ENCODE measurements at places on chromosomes 2 and 18.

DNA sequence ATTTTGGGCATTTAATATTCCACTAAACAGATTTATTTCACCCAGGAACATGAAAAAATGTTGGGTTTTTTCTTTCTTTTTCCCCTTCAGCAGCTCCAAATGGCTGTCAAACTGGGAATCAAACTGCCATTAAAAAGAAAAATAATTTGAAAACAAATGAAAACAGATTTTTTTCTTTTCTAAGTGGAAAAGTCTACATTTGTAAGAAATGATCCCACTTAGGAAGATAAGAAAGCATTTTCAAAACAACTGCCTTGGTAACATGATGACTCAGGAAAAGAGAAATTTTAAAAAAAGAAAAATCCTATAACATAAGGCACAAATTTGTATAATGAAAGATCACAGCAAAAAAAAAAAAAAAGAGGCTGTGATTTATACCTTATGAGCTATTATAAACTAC is 20.0 kb downstream of the ZNF521 start:
- DNase-seq: no peak

DNA sequence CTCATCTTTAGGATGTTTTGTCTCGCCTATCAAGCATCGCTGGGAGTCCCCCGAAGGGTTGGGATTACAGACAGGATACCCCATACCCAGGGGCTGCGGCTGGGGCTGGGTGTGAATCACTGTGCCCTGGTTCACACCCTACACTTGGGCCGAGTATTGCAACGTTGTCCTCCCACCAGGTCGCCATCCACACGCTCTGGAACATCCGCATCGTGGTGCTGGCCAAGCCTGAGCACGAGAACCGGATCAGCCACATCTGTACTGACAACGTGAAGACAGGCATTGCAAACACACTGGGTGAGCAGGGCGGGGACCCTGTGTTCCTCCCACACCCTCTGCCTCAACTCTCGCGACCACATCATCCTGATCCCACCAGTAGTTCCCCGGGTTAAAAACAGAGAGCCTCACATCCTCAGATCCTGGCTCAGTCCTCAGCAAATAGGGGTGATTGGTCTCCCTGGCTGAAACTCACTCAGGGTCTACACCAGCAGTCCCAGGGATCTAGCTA is 87.3 kb upstream of the ATG16L1 start:
- no peak for DNase-seq

- no peak for DNase-seq
Observed at GRCh38 chr2:148877403-148877740, 2.3 kb downstream of the KIF5C start.

- no peak for DNase-seq
Observed at GRCh38 chr2:214843823-214844222, 34.3 kb upstream of the BARD1 start.

GRCh38 chr2:181677912-181678586 is 2.3 kb downstream of the NEUROD1 start:
- DNase-seq: no peak

DNA sequence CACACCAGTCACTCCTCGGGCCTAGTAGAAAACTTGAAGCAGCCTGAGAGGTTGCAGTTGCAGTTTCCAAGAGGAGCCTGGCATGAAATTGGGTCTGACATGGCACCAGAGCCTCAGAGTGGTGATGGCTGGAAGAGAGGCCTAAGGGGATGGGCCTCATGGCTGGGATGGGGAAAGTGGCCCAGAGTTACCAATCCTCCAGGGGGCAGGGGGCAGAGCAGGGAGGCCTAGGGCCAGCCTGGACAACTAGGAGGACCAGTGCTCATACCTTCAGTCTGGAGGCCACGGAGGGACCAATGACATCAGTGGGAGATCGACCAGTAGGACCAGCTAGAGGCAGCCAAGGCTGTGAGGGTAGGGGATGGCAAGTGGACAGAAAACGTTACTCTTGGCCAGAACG is 15.1 kb upstream of the ADCY3 start:
- no peak for DNase-seq

- no peak for DNase-seq
Observed at GRCh38 chr2:45891719-45892424, 240.4 kb downstream of the PRKCE start.

DNA sequence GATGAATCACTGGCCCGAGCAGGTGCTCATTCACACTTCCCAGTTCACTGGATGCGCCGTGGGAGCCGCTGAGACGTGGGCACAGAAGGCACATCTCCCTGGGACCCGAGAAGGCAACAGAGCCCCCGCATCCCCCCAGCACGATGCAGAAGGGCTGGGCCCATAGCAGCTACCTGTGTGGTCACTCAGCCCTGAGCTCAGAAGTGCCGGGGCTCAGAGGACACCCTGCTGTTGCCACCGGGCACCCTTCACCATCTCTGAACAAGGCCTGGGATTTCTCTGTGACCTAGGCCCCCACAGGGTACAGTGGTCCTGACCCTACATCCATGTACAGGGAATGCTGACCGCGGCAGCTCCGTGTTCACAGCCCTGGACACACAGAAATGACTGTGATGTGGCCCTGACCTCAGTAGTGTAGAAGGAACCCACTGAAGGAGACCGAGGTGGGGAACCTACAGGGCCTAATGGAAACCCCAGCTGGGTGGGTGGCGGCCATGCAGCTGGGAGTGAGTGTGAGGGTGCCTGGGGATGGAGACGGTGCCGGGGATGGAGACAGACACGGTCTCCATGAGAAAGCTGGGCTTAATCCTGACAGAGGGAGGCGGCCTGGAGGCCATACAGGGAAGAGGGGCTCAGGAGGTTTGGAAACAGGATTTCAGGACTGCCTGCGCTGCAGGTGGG is 111.9 kb upstream of the OTOS start:
- DNase-seq: no peak

DNA sequence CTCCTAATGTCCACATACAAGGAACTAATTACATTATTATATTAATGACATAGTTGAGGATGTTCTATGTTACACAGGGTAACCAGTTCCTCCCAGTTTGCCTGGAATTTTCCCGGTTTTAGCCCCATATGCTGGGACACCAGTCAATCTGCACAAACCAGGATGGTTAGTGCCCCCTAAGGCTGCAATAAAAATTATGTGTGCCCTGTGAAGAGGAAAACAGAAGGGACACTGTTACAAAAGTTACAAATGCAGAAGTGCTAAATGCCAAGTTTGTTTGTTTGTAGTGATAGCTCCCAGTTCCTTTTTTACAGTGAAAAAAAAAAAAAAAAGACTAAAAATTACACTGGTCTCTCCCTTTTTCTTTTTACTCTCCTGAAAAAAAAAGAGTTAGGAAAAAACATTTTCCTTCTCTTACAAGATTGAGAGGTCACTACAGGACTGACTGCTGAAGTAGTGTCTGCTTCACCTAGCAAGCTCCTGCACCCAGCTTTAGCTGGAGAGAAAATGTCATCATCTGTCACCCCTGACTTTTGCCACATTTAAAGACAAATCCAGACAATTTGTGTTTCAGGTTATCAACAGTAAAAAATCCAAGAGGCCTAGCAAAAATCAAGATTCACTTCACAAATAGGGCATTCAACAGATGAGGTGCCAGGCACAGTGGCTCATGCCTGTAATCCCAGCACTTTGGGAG is 3.2 kb downstream of the ANKRD44 start:
- no peak for DNase-seq

GRCh38 chr2:232518844-232519243 is 1.3 kb upstream of the PRSS56 start:
- DNase-seq: no peak

DNA sequence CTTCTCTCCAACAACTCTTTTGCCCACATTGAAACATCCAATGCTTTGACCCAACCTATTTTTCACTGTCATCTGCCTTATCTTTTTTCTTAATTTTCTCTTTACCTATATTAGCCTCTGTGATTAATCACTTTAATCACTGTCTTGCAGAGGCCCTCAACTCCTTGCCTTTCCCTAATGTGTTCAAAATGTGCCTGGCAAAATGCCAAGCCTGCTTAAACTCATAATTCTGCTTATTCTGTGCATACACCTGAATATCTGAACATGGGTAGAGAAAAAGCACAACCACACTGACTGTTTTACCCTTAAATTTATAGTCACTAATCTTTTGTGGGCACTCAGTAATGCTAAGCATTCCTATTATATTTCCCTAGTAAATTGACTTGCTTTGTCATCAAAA is 63.0 kb upstream of the GALNT13 start:
- DNase-seq: no peak

GRCh38 chr2:195533771-195534642 is 123.0 kb upstream of the SLC39A10 start:
- peak; percentile 38 for DNase-seq

DNA sequence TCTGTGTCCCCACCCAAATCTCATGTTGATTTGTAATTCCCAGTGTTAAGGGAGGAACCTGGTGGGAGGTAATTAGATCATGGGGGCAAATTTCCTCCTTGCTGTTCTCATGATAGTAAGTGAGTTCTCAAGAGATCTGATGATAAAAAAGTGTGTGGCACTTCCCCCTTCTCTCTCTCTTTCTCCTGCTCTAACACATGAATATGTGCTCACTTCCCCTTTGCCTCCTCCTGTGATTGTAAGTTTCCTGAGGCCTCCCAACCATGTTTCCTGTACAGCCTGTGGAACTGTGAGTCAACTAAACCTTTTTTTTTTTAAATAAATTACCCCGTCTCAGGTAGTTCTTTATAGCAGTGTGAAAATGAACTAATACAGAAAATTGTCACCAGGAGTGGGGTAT is 380.0 kb downstream of the MEIS1 start:
- no peak for DNase-seq

GRCh38 chr2:222303828-222304736 is 5.3 kb upstream of the PAX3 start:
- no peak for DNase-seq

DNA sequence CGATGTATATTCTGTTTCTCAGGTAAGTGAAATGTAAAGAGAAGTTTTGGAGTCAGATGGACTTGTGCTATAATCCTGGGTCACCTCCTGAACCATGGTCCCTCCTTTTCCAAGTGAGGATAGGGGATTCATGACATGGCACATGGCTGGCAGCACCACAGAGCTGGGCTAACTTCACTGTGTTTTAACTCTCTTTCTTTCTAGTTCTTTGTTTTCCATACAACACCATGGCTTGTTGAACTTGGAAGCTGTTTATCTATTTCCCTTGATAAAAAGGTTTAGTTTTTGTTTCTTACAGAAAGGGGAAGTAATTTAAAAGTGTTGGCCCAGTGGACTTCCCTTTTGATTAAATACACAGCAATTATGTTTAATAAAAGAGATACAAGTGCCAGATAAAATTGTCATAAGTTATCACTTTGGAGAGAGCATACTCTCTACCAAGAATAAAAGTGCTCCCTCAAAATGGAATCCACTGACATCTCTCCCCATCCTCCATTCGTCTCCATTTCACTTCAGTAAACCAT is 90.4 kb downstream of the PLCL1 start:
- DNase-seq: no peak

Measured in stimulated activated CD8-positive, alpha-beta memory T cell treated with anti-CD3 and anti-CD28 coated beads, Interleukin-7, amount 100 ng/mL, for 24 hours (primary cell).